ENCODE measurements at places on chromosomes 4 and X.

GRCh38 chrX:69024931-69025330 is 140.3 kb downstream of the PJA1 start:
- DNase-seq, result no peak

GRCh38 chr4:88866862-88867550 is 169.4 kb upstream of the NAP1L5 start:
- no peak for DNase-seq

GRCh38 chrX:153968754-153969124 is 2.9 kb downstream of the HCFC1 start:
- DNase-seq, result no peak

GRCh38 chrX:53674581-53674980 is 11.9 kb downstream of the HUWE1 start:
- DNase-seq, result no peak

DNA sequence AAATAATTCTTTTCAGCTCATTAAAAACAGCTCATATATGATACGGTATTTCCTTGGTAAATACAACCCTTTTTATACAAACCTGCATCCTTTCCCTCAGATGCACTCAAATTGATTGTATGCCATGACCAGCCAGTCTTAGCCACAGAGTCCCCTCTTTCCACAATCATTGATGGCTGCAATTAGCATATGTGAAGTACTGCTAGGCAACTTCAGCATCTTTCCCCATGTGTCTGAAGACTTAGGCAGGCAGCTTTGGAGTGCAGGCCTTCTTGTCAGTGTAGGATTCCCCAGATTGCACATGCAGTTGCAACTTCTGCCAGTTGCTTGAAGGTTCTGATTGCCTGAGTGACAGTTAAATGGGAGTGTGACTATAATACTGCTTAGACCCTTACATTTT is 15.6 kb upstream of the MBNL3 start:
- no peak for DNase-seq

GRCh38 chr4:36086261-36086786 is 158.0 kb downstream of the ARAP2 start:
- no peak for DNase-seq

DNA sequence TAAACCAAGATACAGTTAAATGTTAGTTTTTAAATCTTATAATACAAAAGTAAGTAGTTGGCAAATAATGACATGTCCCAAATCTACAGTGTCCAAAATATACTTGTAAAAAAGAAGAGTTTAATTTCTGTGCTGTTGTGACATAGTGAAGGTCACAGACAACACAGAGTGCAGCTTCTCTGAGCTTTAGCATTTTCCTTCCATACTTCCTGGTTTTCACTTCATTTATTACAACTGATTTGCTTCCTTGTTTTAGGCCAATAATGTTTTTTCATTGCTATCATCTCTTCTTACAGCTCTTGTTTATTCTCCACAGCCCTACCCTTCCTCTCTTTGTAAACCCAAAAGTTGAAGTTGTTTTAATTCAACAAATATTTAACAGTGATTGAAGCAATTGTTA is 132.4 kb upstream of the TET2 start:
- no peak for DNase-seq

DNA sequence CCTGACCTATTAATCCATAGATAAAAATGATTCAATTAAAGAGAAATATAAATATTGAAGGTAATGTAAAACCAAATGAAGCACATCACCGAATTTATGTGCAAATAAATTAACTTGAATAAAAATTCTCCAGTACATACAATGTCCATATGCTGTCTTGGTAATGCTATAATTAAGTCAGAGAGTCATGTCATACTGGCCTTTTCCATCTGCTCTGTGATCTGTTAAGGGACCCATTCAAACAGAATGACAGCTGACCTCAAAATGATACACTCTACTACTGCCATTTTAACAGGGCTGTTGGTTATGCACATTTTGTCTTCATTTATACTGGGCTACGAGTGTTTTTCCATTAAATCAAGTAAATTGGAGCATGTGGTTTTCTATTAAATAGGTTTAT is 99.3 kb downstream of the TEX13A start:
- DNase-seq, result no peak

GRCh38 chrX:3962511-3963311 is 249.3 kb upstream of the PRKX start:
- no peak for DNase-seq

All from stimulated activated CD8-positive, alpha-beta memory T cell treated with anti-CD3 and anti-CD28 coated beads, Interleukin-15, amount 100 ng/mL, for 1 hour (primary cell).